ENCODE measurements at places on chromosomes 16 and 17.

- no peak for DNase-seq
These were observed 39.0 kb downstream of the EMP2 start for GRCh38 chr16:10541366-10541765.

DNA sequence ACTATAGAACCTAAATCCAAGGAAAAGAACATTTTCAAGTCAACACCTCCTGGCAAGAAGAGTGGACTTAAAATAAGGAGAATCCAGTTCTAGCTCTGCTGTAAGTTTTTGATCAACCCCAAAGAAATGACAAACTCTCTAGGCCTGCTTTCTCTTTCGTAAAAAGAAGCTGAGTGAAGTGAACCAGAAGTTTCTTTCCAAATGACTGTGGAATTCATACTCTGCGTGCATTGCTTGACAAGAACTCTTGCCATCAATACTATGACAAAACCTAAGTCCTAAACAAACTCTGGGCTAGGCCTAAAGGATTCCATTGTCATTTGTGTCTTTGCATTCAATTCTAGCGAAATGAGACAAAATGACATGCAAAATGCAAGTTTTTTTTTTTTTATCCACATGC lies 187.5 kb upstream of the SOX9 start:
- DNase-seq: no peak

DNA sequence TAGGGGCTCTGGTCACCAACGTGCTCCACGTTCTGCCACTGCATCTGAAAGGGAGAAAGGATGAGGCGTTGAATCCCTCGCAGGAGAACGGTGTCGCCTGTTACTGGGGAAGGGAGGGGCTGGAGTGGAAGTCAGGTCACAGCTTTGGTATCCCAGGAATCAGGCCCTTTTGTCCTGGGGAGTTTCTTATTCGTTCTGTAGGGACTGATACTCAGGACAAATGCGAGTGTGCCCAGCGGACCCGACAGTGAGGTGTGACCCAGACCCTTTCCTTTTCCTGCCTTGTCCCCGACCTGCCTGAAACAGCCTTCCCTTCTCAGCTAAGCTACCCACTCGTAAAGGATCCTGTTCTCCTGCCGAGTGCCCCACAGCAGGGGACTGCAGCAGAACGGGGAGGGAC lies 177.5 kb downstream of the VPS53 start:
- no peak for DNase-seq

DNA sequence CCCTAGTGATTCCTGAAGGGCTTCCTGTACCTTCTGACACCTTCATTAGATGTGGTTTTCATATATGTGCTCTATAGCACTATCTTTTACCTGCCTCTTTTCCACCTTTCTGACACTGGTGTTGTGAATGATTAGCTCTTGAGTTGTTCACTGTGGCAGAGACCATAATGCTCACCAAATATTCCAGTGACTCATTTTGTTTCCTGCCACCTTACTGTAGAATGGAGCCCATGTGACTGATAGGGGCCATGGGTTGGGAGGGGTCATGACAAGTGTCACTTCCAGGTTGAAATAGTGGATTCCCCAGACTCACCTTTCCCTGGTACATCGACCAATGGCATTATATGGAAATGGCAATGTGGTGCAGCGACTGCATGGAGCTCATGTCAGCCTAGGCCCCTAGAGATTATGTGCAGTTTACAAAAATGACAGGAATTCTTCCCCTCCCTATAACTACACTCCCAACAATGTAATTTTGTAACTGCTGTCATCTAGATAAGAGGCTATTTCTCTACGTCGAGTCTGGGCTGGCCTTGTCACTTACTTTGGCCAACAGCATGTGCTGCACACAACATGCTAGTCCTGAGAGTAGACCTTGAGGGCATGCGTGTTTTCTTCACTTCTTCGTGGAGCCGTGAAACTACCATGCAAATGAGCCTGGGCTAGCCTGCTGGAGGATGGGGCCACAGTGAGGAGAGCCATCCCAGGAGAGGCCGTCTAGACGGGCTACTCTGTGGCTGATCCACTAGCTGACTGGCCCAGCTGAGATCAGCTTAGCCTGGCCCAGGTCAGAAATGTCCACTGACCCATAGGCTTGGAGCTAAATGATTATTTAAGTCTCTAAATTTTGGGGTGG lies 409.5 kb downstream of the CA10 start:
- no peak for DNase-seq

GRCh38 chr16:68517606-68518166 lies 21.4 kb upstream of the ZFP90 start:
- DNase-seq: no peak

Data from H9 (cell line).